ENCODE measurements at places on chromosomes 13 and 19. TPM values are rescaled to one million over a fixed set of nuclear protein-coding genes. Genes with fewer than 3 reads are reported as not detected.

- H3K27ac ChIP-seq: no peak overlapping the region
- H3K4me3 ChIP-seq: no peak overlapping the region
- H3K27me3 ChIP-seq: no peaks in the 10 kb centered on the region
- H3K4me1 ChIP-seq: peaks cover 11% of the 10 kb centered on the region
- no peaks in the 10 kb centered on the region for H3K36me3 ChIP-seq
Observed at GRCh38 chr13:48431987-48432615, 19.2 kb upstream of the LPAR6 start.

Gene IFNL1
- not detected for total RNA-seq

DNA sequence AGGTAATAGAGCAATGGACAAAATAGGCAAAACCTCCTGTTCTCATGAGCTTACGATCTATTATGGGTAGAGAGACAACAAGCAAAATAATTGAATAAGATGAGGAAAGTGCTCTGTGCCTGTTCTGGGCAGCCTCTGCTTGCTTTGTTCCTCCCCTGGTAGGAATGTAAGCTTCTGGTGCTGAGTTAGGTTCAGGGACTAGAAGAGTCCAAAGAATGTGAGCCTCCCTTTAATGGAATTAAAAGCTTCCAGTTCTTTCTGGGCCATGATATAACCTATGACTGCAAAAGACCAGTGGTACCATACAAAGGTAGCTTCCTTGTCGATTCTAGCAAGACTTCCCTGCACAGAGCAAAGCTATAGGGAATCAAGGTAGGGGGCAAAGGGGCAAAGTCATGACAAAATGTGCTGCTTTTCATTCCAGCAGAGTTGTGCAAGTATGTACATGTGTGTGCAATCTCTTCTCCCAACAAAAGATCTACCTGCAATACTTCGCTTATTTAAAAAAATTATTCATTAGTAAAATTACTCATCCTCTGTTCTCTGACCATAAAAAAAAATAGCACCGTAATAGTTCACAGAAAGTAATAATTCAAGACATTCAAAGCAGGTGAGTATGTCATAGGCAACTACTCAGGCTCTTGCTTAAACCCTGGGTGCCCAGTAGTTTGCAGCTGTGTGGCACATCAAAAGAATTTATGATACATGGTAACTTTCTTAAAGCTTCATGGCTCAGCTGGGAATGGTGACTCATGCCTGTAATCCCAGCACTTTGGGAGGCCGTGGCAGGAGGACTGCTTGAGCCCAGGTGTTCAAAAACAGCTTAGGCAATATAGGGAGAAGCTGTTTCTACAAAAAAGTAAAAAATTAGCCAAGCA lies 21.4 kb downstream of the ACOD1 start:
- H3K27ac ChIP-seq: no peak overlapping the region
- no peaks in the 10 kb centered on the region for H3K27me3 ChIP-seq
- no peak overlapping the region for H3K4me3 ChIP-seq
- peaks cover 12% of the 10 kb centered on the region for H3K4me1 ChIP-seq
- no peak for DNase-seq

GRCh38 chr13:72198042-72198441 lies 331.0 kb upstream of the DACH1 start:
- no peak for DNase-seq
- H3K27ac ChIP-seq: no peak overlapping the region
- H3K36me3 ChIP-seq: no peaks in the 10 kb centered on the region
- no peaks in the 10 kb centered on the region for H3K4me1 ChIP-seq

Gene ZBTB32
- total RNA-seq: not detected

- H3K4me1 ChIP-seq: no peaks in the 10 kb centered on the region
- no peak overlapping the region for H3K27ac ChIP-seq
- no peaks in the 10 kb centered on the region for H3K27me3 ChIP-seq
- H3K36me3 ChIP-seq: no peaks in the 10 kb centered on the region
- DNase-seq: no peak
Observed at GRCh38 chr13:44413095-44413494, 39.5 kb downstream of the SERP2 start.

Gene IGFL1
- not detected for total RNA-seq

- H3K27me3 ChIP-seq: no peaks in the 10 kb centered on the region
- H3K36me3 ChIP-seq: no peaks in the 10 kb centered on the region
- no peak overlapping the region for H3K4me3 ChIP-seq
Observed at GRCh38 chr13:58823701-58824100, 1192.2 kb downstream of the PCDH17 start.

GRCh38 chr19:38714354-38714778 lies 29.9 kb downstream of the CAPN12 start:
- peaks cover 6% of the 10 kb centered on the region for H3K4me1 ChIP-seq
- H3K27ac ChIP-seq: no peak overlapping the region
- H3K27me3 ChIP-seq: no peaks in the 10 kb centered on the region
- H3K4me3 ChIP-seq: no peak overlapping the region
- peaks cover 75% of the 10 kb centered on the region for H3K36me3 ChIP-seq

Gene PSG7
- total RNA-seq: not detected

Data from SJCRH30 (cell line).